T-cell (primary cell): ENCODE measurements at places on chromosomes 4 and X.

- DNase-seq: no peak
Measured at GRCh38 chrX:106286053-106286650, 118.0 kb downstream of the PWWP3B start.

- DNase-seq: no peak
Measured at GRCh38 chr4:83922402-83922801, 386.5 kb downstream of the GPAT3 start.

- no peak for DNase-seq
Measured at GRCh38 chr4:94546949-94547348, 95.2 kb downstream of the PDLIM5 start.

DNA sequence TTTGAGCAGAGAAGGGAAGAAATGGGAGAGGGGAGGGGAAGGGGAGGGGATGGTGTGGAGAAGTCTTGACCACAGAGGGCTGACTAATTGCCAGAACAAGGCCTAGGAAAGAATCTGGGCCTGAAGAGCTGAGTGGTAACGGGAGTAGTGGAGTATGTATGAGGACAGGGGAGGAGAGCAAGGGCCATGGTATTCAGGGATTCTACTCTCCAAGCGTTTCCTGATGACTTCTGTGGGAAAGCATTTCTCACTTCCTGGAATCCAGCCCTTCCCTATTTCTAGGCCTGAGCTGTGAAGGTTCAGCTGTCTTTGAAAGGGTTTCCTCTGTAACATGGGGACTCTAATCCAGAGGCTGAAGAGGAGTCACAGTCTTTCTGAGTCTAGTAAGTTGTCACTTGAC is 19.7 kb upstream of the SOX3 start:
- no peak for DNase-seq

DNA sequence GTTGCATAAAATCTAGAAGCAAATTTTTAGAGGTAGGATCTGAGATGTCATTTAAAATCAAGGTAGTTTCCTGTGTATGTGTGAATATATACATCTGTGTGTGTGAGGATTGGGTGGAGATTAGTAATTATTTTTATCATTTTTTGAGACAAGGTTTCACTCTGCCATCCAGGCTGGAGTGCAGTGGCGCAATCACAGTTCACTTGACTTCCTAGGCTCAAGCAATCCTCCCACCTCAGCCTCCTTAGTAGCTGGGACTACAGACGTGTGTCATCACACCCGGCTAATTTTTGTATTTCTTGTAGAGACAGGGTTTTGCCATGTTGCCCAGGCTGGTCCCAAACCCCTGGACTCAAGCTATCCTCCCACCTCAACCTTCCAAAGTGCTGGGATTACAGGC is 188.3 kb downstream of the RAPGEF2 start:
- no peak for DNase-seq

DNA sequence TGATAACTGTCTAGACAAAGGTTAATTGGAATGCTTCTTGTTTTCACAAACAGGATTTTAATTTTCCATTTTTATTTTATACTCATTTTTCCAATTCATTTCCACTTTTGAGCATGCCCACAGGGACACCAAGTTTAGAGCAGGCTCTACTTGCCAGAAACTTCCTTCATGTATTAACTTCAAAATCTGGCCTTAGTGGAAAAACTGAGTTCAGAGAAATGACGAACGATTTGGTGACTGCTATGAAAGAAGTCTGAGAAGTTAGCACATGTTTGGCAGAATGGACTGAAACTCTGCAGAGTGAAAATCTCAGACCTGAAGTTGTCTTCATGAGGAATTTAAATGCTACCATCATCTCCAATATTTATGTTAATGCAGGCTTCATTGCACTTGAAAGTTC is 214.1 kb downstream of the THOC2 start:
- DNase-seq: no peak
